HEK293T (cell line): ENCODE measurements at places on chromosomes 2 and 18.

DNA sequence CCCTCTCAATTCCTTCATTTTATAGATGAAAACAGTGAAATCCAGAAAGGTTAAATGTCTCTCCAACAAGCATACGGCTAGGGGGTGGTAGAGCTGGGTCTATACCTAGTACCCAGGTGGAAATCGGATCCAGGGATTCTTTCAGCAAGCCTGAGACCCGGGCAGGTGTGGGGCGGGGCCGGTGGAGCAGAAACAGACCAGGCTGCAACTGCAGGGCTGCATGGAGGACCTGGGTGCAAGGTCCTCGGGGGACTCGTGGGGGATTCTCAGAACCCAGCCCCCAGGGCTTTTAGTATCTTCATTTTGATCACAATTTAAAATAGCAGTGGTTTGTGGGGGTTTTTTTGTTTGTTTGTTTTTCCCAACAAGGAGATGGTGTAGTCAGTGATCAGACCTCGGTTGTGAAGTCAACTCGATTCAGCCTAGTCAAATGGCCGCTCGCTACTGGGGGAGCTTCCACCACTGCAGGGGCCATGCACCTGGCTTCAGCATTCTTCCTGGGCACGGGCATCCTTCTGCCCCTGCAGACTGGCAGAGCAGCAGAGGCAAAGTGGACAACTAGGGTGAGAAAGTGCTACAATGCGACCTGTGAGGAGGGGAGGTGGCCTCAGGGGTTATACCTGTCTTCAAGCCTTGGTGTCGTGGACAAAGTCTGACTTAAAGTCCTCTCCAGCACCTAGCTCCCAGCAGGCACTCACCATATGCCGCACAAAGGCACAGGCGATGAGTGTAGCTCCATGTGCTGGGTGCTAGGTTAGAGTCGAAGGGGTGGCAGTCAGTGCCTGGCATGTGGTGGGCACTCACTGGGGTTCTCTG, 46.3 kb downstream of the GORASP2 start:
- DNase-seq: no peak

DNA sequence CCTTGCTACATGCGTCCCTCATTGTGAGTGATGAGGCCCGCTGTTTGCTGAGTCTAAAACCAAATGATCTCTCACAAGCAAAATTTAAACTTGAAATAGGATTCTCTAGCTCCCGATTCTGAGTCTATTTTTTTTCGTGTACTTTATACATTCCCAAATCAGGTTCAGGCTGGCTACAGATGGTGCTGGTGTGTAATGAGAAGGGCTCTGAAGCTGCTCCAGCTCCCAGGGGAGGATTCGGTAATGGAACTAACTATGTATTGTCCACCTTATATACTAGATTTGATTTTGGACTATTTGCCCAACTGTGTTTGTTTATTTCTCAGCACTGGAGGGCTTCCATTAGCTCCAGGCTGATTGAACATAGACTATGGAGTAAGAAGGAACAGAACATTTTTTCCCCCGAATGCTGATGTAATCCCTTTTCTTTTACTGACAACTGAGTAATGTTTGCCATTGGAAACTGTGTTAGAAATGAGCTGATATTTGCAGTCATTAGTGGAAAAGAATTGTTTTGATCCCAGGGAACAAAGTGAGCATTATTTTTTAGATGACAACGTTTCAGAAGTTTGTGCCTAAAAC, 274.0 kb upstream of the FIGN start:
- no peak for DNase-seq

GRCh38 chr2:239198221-239198620, 202.6 kb downstream of the HDAC4 start:
- no peak for DNase-seq

DNA sequence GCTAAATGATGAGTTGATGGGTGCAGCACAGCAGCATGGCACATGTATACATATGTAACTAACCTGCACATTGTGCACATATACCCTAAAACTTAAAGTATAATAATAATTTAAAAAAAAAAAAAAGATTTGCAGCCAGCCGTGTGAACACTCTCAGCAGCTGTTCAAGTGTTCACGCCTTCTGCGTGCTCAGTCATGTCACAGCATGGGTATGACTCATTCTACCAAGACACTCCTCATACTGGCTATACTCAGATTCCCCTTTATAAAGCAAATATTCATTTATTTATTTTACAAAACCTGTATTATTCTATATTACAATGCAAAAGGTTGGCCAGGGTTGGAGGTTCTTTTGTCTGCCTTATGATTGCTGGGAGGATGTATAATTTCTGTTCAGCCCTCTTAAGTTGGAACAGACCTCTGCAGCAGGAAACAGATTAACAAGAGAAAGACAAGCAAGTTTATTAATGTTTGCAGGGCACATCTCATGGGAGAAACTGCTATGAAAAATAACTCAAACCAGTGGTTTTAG, 1230.6 kb upstream of the CHAC2 start:
- no peak for DNase-seq

DNA sequence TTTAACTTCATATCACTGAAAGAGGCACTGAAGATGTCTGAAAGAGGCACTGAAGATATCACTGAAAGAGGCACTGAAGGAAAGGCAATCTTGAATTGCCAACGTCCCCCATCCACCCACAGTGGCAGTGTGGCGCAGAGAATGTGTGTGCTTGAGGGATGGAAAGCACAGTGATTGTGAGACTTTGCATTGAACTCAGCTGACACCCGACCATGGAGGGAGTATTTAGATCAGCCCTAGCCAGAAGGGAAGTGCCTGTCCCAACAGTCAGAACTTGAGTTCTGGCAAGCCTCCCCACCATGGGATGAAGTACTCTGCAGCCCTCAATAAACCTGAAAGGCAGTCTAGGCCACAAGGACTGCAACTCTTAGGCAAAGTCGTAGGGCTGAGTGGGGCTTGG, 33.8 kb downstream of the MAP4K3 start:
- no peak for DNase-seq

GRCh38 chr2:231123362-231123898, 1.4 kb downstream of the HTR2B start:
- DNase-seq: no peak

GRCh38 chr2:168404764-168405163, 51.3 kb upstream of the CERS6 start:
- no peak for DNase-seq

GRCh38 chr2:46252891-46253659, 44.1 kb upstream of the EPAS1 start:
- no peak for DNase-seq
